ENCODE measurements at places on chromosomes 12 and 14.

- no peak for DNase-seq
These were observed 194.0 kb downstream of the DPF3 start for GRCh38 chr14:72699852-72700257.

DNA sequence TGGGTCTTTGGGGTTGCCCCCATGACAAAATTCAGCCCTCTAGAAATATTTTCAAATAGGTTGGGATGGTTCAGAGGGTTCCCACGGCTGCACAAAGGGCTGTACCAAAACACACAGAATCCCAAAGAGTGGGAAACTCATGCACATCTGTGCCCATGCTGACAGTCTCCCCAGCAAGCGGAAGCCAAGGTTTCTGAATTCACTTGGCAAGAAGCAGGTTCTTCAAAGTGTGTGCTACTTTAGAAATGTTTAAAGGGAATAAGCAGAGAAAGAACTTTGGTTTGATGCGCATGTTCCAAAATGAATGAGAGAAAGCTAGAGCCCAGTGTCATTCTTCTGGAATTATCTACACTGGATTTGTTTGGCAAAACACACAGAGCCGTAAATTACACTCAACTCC, 46.7 kb downstream of the FOXN3 start:
- DNase-seq: no peak

DNA sequence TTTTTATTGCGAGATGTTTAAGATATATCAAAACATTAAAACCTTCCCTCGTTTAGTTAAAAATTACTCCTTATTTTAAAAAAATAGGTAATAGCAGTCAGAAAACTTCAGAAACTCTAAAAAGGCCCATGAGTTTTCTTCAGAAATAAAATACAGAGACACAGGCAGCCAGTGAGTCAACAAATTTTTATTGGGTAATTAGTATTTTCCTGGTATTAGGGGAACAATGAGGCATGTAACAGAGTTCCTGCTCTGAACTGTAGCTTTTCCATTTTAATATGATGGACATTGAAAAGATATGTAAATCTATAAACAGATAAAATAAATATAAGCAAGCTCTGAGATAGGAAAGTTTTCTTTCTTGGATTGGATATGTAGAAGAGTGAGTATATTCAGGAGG, 399 bp upstream of the ZNF705A start:
- DNase-seq: no peak

GRCh38 chr12:9745199-9745598, 12.3 kb upstream of the CLECL1 start:
- DNase-seq: no peak

DNA sequence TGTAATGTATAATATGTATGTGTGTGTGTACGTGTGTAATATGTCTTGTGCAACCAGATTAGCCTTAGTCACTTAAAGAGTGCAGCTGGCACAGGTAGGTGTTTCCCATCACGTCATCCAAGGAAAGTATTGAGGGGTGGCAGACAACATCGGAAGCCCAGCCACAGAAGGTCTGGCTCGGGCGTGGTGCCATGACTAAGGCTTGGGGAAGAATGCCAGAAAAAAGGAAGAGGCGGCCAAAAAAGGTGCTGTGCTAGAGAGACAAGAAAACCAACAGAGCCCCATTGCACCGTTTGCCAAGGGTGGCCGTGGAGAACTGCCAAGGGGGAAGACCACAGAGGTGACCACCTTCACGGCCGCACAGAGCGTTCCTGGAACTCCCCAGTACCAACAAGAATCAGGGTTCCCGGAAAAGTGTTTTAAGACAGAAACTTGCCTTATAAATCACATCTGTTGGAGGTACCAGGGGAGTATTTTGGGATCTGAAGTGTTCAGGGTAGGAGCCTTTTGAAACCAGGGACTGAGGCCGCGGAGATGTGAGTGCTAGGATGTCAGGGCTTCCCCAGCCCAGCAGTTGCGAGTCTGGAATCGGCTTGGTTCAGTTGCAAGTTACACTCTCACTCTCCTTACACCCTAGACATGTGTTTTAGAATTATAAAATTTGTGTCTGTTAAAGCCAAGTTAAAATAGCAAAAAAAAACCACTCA, 131.2 kb upstream of the DYRK2 start:
- no peak for DNase-seq

GRCh38 chr14:81113176-81113575, 107.6 kb downstream of the GTF2A1 start:
- DNase-seq: no peak

DNA sequence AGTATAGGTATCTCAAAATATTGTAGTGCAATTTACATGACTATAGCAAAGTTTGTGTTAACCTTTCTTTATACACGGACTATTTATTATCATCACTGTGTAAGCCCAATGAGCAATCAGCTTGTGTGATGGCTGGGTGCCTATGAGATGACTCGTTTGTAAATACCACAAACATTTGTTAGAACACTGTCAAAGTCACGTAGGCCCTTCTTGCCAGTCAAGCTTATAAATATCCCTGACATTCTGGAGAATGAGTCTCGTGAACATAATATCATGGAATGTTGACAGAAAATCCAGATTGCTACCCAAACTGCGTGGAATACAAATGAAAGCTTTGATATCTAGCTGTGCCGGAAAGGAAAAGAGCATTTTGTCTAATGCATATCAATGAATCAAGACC, 648.3 kb upstream of the MDGA2 start:
- DNase-seq: no peak

Data from dermis microvascular lymphatic vessel endothelial cell (primary cell).